ENCODE measurements at places on chromosomes 1 and 21.

GRCh38 chr1:235151033-235151432, 10.0 kb downstream of the RBM34 start:
- DNase-seq, result no peak

- no peak for DNase-seq
Measured at GRCh38 chr1:38586993-38587646, 272.5 kb downstream of the RRAGC start.

DNA sequence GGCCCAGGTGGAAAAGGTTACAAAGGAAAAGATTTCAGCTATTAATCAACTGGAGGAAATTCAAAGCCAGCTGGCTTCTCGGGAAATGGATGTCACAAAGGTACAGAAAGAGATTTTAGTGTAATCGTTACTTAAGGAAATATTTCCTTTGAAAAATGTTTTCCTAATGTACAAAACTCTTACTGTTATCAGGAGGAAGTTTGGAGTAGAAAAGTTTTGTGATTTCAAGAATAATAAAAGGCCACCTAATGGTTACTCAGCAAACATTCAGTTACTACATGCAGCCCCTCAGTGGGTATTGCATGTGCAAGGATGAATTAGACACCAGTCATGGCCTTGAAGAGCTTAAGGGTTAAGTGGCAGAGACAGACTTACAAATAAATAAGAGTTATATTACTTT, 85.2 kb downstream of the SDCCAG8 start:
- DNase-seq, result no peak

GRCh38 chr1:192732787-192733186, 76.1 kb upstream of the RGS2 start:
- no peak for DNase-seq

DNA sequence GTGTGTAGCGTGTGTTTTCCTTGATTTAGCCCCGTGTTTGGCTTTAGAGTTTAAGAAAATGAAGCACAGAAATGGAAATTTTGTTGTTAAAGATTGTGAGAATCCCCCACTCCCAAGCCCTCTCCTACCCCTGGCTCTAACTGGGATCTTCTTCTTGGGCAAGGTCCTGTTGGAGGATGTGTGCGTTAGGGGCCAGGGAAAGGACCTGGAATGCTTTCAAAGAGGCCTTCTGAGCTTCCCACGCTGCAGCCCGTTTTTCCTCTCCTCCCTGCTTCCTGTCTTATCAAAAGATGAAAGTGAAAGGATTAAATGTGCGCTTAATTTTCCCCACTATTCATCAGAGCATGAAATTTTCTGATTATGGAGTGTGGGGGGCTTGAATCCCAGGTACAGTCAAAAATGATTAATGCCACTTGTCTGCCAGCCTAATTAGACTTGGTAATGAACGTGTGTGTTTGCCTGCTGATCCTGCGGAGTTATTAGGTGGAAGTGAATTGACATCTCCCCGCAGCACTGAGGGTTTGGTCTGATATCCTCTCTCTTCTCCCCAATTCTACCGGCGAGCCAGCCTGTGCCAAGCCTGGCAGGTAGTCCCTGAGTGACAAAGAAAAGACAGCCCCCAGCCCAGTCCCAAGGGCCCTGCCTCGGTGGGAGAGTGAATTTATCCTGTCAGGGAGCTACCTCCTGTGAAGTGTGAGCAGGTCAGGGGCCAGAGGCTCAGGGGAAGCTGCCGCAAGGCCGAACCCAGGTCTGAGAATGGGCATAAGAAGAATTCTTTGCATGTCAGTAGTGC, 4.9 kb downstream of the RASSF5 start:
- DNase-seq, result no peak

DNA sequence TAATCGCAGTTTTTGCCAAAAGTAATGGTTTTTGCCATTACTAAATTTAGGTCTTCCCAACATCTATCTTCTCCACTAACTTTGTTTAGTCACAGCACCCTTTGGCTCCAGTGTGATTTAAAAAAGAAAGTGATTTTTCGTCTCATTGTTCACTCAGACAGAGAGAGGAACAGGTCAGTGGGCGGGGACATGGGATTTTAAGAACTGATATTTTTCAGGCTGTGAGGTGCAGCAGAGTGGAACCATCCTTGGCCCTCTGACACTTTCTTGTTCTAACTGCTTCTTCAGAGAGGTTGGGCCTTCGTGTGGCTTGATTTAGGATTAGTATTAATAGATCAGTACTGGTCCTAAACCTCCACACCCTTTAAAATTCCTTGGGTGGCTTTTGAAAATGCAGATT, 38.8 kb downstream of the CASQ2 start:
- no peak for DNase-seq

- DNase-seq, result no peak
Measured at GRCh38 chr1:6448749-6449631, 17.0 kb downstream of the TNFRSF25 start.

- no peak for DNase-seq
Measured at GRCh38 chr21:34498623-34499022, 13.4 kb downstream of the KCNE1 start.

GRCh38 chr1:179031855-179032513, 6.3 kb downstream of the FAM20B start:
- DNase-seq, result no peak

- peak; percentile 42 for DNase-seq
Measured at GRCh38 chr1:89552471-89553081, 27.9 kb downstream of the LRRC8B start.

All from LNCaP clone FGC (cell line).